ENCODE measurements at places on chromosomes 16 and 17.

DNA sequence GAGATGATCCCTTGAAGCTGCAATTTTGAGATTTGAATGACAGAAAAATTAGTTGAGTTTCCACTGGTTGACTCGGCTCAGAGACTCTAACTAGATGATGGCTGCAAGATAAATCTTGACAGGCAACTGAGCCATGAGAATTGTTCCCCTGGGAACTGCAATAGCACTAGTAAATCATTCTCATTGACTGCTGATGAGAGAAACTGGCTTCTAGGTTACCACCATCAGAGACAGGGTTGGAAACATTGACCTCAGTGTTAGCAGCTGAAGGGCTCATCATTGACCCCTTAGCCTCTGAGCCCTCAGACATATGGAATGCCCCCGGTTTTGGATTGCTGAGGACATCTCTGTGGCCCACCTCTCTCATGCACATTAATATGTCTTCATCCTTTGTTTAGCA is 125.4 kb upstream of the COX10 start:
- DNase-seq, result no peak
- H3K36me3 ChIP-seq, result 0 out of 2 replicates have a peak, but pooled peaks cover 4% of the 10 kb centered on the region
- H3K4me3 ChIP-seq, result no peak overlapping the region

GRCh38 chr16:75494184-75494583 is 1.1 kb downstream of the CHST6 start:
- H3K27ac ChIP-seq, result no peak overlapping the region
- H3K36me3 ChIP-seq, result no peaks in the 10 kb centered on the region
- DNase-seq, result no peak
- no peaks in the 10 kb centered on the region for H3K27me3 ChIP-seq
- H3K4me3 ChIP-seq, result peak overlapping the region; percentile 85
- no peaks in the 10 kb centered on the region for H3K4me1 ChIP-seq

GRCh38 chr17:43760254-43760852 is 1.8 kb upstream of the SOST start:
- H3K4me1 ChIP-seq, result no peaks in the 10 kb centered on the region
- peak; percentile 99 for DNase-seq
- H3K27me3 ChIP-seq, result no peaks in the 10 kb centered on the region
- peak overlapping the region; percentile 55 for H3K4me3 ChIP-seq

- H3K27ac ChIP-seq, result no peak overlapping the region
- DNase-seq, result no peak
- no peaks in the 10 kb centered on the region for H3K27me3 ChIP-seq
- H3K4me3 ChIP-seq, result no peak overlapping the region
Observed at GRCh38 chr16:71593048-71593999, 16.4 kb upstream of the TAT start.

DNA sequence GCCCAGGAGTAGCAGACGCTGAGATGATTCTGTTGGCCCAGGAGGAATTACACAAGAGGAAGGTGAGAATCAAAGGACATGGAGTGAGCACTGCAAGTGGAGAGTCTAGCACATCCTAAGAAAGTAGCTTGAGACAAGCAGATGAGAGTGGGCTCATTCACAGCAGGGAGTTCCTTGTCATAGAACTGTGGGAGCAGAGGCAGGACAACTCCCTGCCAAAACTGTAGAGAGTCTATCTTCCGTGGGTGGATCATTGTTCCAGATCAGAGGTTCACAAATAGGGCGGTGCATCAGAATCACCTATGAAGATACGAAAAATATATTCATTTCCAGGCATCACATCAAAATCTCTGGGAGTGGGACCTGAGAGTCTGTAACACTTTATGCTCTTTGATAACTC is 288.9 kb upstream of the C16orf82 start:
- H3K27me3 ChIP-seq, result no peaks in the 10 kb centered on the region
- DNase-seq, result no peak
- no peaks in the 10 kb centered on the region for H3K4me1 ChIP-seq

GRCh38 chr17:36089888-36090836 is at the start of gene CCL3:
CCL3 (minus strand) TSS chr17:36090143; CDS start chr17:36090058, 85 bp downstream.
- no peaks in the 10 kb centered on the region for H3K27me3 ChIP-seq
- no peaks in the 10 kb centered on the region for H3K36me3 ChIP-seq
- H3K4me3 ChIP-seq, result no peak within 1 kb of the TSS
- H3K27ac ChIP-seq, result no peak within 1 kb of the TSS
- H3K4me1 ChIP-seq, result no peaks in the 10 kb centered on the region
- no peak for DNase-seq

DNA sequence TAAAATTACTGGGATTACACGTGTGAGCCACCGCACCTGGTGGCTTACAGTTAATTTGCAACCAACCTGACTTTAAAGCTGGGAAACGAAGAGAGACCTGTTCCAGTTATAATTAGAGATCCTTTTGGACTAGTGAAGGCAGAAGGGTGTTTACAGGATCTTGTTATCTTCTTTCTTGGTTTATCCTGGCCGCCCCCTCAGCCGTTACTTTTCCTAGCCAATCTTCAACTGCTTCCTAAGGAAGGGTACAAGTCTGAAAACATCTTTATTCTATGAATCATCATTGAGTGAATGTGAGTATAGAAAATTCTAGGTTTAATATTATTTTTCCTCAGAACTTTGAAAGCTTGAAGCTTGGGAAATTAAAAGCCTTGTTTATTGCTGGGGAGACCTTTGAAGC is 286.5 kb downstream of the SLC39A11 start:
- H3K27me3 ChIP-seq, result no peaks in the 10 kb centered on the region
- no peaks in the 10 kb centered on the region for H3K4me1 ChIP-seq
- DNase-seq, result no peak
- no peak overlapping the region for H3K27ac ChIP-seq
- H3K36me3 ChIP-seq, result no peaks in the 10 kb centered on the region

DNA sequence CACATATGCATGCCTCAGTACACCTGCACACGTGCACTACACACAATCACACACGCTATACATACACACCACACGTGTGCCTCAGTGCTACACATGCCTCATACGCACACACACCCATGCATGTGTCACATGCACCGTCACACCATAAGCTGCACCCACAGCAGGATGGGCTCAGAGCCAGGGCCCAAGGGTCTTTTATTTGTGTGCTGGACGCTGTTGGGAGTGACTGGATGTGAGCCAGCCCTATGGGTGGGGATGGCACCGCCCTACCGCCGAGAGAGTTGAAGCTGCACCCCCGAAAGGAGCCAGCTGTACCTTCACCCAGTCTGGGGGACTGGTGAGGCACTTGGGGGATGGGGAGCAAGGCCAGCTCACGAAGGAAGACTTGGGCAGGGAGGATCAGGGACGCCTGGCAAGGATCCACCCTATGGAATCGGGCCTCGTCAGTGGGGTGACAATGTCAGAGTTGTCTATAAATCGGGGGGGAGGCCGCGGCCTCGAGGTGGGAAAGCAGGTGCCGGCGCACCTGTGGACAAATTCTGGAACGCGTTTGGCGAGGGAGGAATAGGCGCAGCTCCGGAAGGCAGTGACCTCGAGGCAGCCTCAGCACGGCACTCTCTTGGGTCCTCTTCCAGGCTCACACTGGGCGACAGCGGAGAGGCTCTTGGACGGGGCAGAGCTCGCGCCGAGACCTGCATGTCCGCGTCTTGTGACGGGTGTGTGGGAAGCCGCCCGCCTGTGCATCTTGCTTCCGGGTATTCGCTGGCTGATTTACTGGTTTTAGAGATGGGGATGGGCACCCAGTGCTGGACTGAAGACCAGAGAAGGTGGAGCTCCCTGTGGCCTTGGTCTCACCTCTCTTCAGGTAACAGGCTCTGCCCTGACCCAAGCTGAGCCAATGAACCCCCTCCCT is 7.3 kb downstream of the RGS11 start:
- no peaks in the 10 kb centered on the region for H3K27me3 ChIP-seq
- DNase-seq, result peak; percentile 38
- H3K4me3 ChIP-seq, result no peak overlapping the region
- H3K36me3 ChIP-seq, result no peaks in the 10 kb centered on the region
- no peak overlapping the region for H3K27ac ChIP-seq

GRCh38 chr16:73018821-73019456 is 29.0 kb downstream of the ZFHX3 start:
- no peaks in the 10 kb centered on the region for H3K36me3 ChIP-seq
- no peaks in the 10 kb centered on the region for H3K27me3 ChIP-seq
- no peak overlapping the region for H3K27ac ChIP-seq
- no peak for DNase-seq
- H3K4me1 ChIP-seq, result peaks cover 3% of the 10 kb centered on the region
- no peak overlapping the region for H3K4me3 ChIP-seq

GRCh38 chr17:7729816-7730215 is 12.3 kb downstream of the DNAH2 start:
- H3K36me3 ChIP-seq, result no peaks in the 10 kb centered on the region
- no peak overlapping the region for H3K27ac ChIP-seq
- no peak for DNase-seq
- H3K27me3 ChIP-seq, result no peaks in the 10 kb centered on the region
- no peaks in the 10 kb centered on the region for H3K4me1 ChIP-seq

DNA sequence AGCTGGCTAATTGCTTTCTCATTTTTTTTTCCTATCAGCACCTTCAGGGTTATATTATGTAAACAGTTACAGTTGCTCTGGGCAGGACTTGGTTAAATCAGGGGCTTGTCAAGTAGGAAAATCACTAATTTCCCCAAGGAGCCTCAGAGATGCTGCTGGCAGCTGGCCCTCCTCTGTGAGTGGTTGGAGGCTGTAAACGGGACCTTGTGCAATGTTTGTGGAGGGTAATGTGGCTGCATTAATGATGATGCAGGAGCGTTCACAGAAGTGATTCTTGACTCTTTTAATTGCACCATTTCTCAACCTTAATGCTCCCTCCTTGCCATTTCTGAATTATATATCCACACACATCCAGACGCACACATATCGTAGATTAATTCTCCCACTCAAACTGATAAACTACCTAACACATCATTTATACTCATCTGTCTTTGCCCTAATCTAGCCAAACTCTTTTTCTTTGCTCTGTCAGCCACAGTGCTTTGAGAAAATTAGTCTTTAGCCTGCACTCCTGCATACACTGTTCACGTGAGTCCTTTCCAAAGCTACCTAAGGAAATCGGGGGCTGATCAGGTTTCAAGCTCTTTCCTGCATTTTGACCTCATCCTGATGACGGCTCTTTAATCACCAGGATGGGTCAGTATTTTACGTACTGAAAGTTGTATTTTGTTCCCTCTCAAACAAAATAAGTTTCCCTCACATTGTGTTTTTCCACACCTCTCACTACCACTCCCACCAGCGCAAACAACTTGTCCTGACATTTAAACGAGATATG is 154.4 kb upstream of the PIRT start:
- no peaks in the 10 kb centered on the region for H3K36me3 ChIP-seq
- no peak for DNase-seq
- no peak overlapping the region for H3K27ac ChIP-seq
- H3K27me3 ChIP-seq, result no peaks in the 10 kb centered on the region

DNA sequence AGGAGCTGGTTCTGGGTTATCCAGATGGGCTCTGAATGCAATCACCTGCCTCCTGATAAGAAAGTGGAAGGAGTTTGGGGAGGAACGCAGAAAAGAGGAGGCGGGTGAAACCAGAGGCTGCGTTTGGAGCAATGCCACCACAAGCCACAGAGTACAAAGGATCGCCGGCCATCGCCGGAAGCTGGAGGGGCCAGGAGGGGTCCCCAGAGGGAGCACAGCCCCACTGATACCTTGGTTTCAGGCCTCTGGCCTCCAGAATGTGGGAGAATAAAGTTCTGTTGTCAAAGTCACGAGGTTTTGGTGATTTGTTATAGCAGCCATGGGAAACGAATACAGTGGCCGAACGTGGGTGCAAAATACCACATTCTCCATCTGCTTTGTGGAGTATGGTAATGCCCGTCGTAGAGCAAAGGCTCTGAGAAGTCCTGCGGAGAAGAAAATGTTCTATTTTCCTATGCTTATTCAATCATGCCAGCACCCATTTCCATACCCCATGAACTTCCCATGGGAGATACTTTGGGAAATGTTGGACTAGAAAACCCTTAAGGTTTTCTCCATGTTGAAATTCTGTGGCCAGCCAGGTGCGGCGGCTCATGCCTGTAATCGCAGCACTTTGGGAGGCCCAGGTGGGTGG is 51.4 kb downstream of the ZDHHC7 start:
- H3K4me1 ChIP-seq, result no peaks in the 10 kb centered on the region
- no peaks in the 10 kb centered on the region for H3K27me3 ChIP-seq
- H3K36me3 ChIP-seq, result no peaks in the 10 kb centered on the region
- no peak overlapping the region for H3K27ac ChIP-seq
- no peak for DNase-seq

DNA sequence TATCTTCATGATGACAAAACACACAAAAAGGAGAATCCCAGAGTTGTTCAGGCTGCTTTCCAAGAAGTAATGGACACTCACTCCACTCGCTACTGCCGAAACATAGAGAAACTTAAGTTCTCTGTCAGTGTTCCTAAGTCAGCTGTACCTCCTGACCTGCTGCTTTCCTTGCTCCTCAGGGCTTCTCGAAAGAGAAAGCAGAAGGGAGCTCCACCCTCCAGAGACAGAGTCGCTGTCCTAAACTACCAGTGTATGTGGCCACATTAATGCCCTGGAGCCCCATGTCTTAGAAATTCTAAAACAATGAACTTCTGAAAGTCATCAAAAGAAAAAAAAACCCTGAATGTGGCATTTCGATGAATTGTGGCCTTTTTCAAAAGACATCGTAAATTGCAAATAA is 390.8 kb upstream of the MON1B start:
- H3K27me3 ChIP-seq, result no peaks in the 10 kb centered on the region
- no peak for DNase-seq
- no peaks in the 10 kb centered on the region for H3K4me1 ChIP-seq
- H3K4me3 ChIP-seq, result no peak overlapping the region
- no peak overlapping the region for H3K27ac ChIP-seq
- no peaks in the 10 kb centered on the region for H3K36me3 ChIP-seq

DNA sequence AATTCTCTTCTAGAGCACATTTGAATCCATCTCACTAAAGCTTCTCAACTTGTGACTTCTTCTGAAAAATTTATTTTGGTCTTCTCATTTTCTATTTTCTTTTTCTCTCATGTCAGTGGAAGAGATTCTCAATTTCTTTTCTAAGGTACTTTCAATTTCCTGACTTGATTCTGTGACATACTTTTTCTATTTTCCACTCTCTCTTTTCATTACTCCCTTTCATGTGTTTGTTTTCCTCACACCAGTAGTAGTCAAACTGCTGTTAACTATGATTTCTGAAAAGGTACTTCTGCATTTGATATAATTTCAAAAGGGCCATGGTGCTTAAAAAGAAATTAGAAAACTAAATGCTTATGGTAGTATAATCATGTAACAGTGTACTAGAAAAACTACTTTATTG is 41.9 kb downstream of the NFAT5 start:
- H3K36me3 ChIP-seq, result no peaks in the 10 kb centered on the region
- H3K4me1 ChIP-seq, result no peaks in the 10 kb centered on the region
- H3K27me3 ChIP-seq, result no peaks in the 10 kb centered on the region
- no peak overlapping the region for H3K4me3 ChIP-seq

Data from H9 (cell line).